ENCODE measurements at places on chromosomes 12 and 14.

- H3K4me3 ChIP-seq = no peak overlapping the region
- peaks cover 5% of the 10 kb centered on the region for H3K4me1 ChIP-seq
- no peaks in the 10 kb centered on the region for H3K36me3 ChIP-seq
- no peak overlapping the region for H3K27ac ChIP-seq
Measured at GRCh38 chr14:52059649-52060048, 9.2 kb downstream of the NID2 start.

DNA sequence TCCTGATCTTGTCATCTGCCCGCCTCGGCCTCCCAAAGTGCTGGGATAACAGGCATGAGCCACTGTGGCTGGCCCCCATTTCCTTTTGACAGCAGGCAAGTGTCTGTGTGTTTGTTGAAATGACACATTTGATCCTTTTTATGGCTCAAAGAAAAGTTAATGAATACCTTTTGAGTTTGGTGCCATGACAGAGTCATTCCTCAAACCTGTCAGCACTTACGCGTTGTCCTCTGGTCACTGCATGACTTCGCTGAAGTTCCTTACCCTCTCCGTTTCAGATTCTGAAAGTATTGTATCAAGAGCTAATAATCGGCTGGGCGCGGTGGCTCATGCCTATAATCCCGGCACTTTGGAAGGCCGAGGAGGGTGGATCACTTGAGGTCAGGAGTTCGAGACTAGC, 32.4 kb downstream of the NEMF start:
- H3K4me1 ChIP-seq = no peaks in the 10 kb centered on the region
- H3K4me3 ChIP-seq = no peak overlapping the region
- peaks cover 40% of the 10 kb centered on the region for H3K36me3 ChIP-seq

- H3K4me3 ChIP-seq = no peak overlapping the region
- H3K27ac ChIP-seq = no peak overlapping the region
Measured at GRCh38 chr14:52355016-52355431, 40.9 kb downstream of the PTGER2 start.

DNA sequence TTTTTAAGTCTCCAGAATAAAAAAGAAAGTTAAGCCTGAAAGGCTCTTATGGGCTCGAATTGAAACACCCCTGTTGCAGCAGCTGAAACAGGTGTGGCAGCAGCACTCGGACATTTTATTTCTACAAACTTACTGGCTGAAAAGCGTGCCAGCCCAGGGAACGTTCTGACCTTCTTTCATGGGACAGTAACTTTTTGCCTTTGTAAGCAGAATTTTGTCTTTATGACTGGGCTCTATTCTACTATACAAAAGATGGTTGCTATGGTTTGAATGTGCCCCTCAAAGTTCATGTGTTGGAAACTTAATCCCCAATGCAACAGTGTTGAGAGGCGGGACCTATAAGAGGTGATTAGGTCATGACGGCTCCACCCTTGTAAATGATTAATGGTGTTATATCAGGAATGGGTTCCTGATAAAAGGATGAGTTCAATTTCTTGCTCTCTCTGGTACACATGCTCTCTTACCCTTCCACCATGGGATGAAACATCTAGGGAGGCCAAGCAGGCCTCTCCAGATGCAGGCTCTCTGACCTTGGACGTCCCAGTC, 52.7 kb downstream of the PELI2 start:
- DNase-seq = no peak
- H3K36me3 ChIP-seq = no peaks in the 10 kb centered on the region
- H3K4me1 ChIP-seq = peaks cover 6% of the 10 kb centered on the region
- no peak overlapping the region for H3K4me3 ChIP-seq
- no peaks in the 10 kb centered on the region for H3K27me3 ChIP-seq
- H3K27ac ChIP-seq = no peak overlapping the region

GRCh38 chr12:28963554-28963953, 185.5 kb upstream of the FAR2 start:
- H3K27ac ChIP-seq = no peak overlapping the region
- H3K4me1 ChIP-seq = no peaks in the 10 kb centered on the region
- H3K4me3 ChIP-seq = no peak overlapping the region
- H3K36me3 ChIP-seq = no peaks in the 10 kb centered on the region
- no peak for DNase-seq
- no peaks in the 10 kb centered on the region for H3K27me3 ChIP-seq

GRCh38 chr12:71846322-71846940, 6.9 kb downstream of the TBC1D15 start:
- H3K4me3 ChIP-seq = no peak overlapping the region
- H3K4me1 ChIP-seq = no peaks in the 10 kb centered on the region
- no peaks in the 10 kb centered on the region for H3K27me3 ChIP-seq
- H3K36me3 ChIP-seq = no peaks in the 10 kb centered on the region
- no peak for DNase-seq

DNA sequence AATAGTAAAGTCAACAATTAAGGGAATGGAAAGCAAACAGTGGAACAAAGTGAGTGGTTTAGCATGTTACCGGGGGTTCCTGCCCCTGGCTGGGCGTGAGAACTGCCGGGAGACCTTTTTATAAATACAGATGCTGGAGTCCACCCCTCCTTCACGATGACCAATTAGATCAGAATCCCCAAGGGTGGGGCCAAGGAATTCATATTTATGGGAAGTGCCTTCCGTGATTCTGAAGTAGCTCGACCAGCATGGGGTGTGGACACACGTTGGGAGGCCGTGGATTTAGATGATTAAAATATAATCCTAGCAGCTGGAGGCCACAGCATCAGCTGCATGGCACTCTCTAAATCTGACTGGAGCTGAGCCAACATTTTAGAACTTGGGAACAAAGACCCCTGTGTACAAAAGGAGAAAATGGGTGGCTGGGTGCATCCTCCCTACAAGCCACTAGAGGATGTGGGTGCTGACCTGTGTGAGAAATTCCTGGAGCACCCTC, 87.9 kb downstream of the SRRM4 start:
- H3K4me3 ChIP-seq = no peak overlapping the region
- no peaks in the 10 kb centered on the region for H3K27me3 ChIP-seq
- DNase-seq = no peak
- H3K36me3 ChIP-seq = no peaks in the 10 kb centered on the region
- H3K4me1 ChIP-seq = no peaks in the 10 kb centered on the region
- H3K27ac ChIP-seq = no peak overlapping the region

DNA sequence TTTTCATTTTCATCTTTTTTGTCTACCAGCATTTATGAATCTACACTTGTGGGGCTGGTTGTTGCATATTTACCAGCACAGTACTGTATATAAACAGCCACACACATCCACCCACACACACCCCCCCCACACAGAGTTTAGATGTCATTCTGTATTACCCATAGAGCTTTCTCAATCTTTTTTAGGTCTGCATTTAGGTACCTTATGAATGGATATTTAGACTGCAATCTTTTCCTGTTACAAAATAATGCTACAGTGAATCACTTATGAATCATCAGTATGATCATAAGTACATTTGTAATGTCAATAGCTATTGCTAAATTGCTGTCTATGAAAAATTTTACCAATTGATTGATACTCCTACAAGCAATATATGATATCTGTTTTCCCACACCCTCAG, 67.3 kb upstream of the STK38L start:
- peak overlapping the region; percentile 57 for H3K27ac ChIP-seq
- H3K4me1 ChIP-seq = peaks cover 11% of the 10 kb centered on the region
- H3K27me3 ChIP-seq = no peaks in the 10 kb centered on the region
- H3K4me3 ChIP-seq = no peak overlapping the region
- peak; percentile 72 for DNase-seq
- no peaks in the 10 kb centered on the region for H3K36me3 ChIP-seq

- no peak for DNase-seq
- H3K4me1 ChIP-seq = no peaks in the 10 kb centered on the region
- H3K4me3 ChIP-seq = no peak overlapping the region
- no peak overlapping the region for H3K27ac ChIP-seq
- no peaks in the 10 kb centered on the region for H3K36me3 ChIP-seq
Measured at GRCh38 chr12:109264943-109265650, 44.0 kb downstream of the FOXN4 start.

- H3K4me1 ChIP-seq = peaks cover 5% of the 10 kb centered on the region
- H3K36me3 ChIP-seq = no peaks in the 10 kb centered on the region
- peak; percentile 59 for DNase-seq
- H3K4me3 ChIP-seq = no peak overlapping the region
- no peak overlapping the region for H3K27ac ChIP-seq
Measured at GRCh38 chr12:31582155-31582554, 8.8 kb downstream of the DENND5B start.

GRCh38 chr12:3920351-3921150, 47.4 kb upstream of the PARP11 start:
- H3K4me3 ChIP-seq = no peak overlapping the region
- DNase-seq = no peak
- no peaks in the 10 kb centered on the region for H3K4me1 ChIP-seq
- H3K27me3 ChIP-seq = no peaks in the 10 kb centered on the region
- H3K36me3 ChIP-seq = no peaks in the 10 kb centered on the region

GRCh38 chr12:81207173-81207572, 129.3 kb downstream of the ACSS3 start:
- H3K27me3 ChIP-seq = no peaks in the 10 kb centered on the region

- peaks cover 8% of the 10 kb centered on the region for H3K4me1 ChIP-seq
- no peaks in the 10 kb centered on the region for H3K27me3 ChIP-seq
- no peak overlapping the region for H3K4me3 ChIP-seq
- H3K36me3 ChIP-seq = no peaks in the 10 kb centered on the region
Measured at GRCh38 chr12:101855976-101856375, 21.4 kb upstream of the DRAM1 start.

DNA sequence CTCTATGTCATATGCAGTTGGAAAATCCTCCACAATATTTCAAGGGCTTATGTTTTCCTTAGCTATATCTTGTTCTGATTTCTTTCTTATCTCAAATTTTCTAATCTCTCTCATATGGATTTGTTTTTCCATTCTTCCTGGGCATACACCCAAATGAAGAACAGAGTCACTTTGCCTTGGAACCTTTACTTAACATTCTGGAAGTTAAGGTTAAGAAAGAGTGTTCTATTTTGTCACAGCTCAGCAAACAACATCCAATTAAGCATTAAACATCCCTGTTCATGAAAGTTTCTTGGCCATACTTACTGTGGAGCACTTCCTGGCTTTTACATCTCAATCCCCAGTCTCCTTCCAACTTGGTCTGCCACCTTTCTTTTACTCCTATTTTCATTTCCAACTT, 5.3 kb downstream of the NAV3 start:
- H3K4me1 ChIP-seq = no peaks in the 10 kb centered on the region
- no peak overlapping the region for H3K4me3 ChIP-seq
- H3K36me3 ChIP-seq = no peaks in the 10 kb centered on the region
- no peaks in the 10 kb centered on the region for H3K27me3 ChIP-seq

- DNase-seq = peak; percentile 59
- H3K27me3 ChIP-seq = no peaks in the 10 kb centered on the region
- H3K4me1 ChIP-seq = peaks cover 8% of the 10 kb centered on the region
- no peak overlapping the region for H3K4me3 ChIP-seq
- H3K36me3 ChIP-seq = no peaks in the 10 kb centered on the region
Measured at GRCh38 chr12:14775636-14775980, 27.7 kb downstream of the WBP11 start.

DNA sequence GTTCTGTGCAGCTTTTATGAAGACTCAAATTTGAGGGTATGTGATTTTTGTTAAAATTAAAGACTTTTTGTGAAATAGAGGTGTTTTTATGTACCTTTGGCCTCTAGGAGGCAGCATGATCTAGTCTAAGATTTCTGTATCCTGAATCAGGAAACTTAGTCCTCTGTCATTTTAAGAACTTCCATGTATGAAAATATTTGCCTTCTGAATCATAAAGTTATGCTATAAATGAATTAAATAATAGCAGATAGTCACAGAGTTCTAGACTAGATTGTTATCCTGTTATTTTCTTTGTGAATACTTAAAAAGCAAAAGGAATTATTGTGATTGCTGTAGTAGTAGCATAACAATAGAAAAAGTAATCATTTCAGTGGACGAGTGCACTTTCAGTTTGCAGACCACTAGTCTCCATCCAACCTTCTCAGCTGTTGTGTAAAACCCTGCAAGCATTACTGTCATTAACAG, 56.3 kb downstream of the FGD4 start:
- no peaks in the 10 kb centered on the region for H3K4me1 ChIP-seq
- H3K27me3 ChIP-seq = no peaks in the 10 kb centered on the region
- no peak overlapping the region for H3K27ac ChIP-seq
- no peak overlapping the region for H3K4me3 ChIP-seq
- H3K36me3 ChIP-seq = no peaks in the 10 kb centered on the region

- H3K4me1 ChIP-seq = peaks cover under 1% of the 10 kb centered on the region
- no peak overlapping the region for H3K27ac ChIP-seq
- DNase-seq = no peak
- no peaks in the 10 kb centered on the region for H3K36me3 ChIP-seq
Measured at GRCh38 chr12:107650977-107651376, 34.6 kb upstream of the PWP1 start.

DNA sequence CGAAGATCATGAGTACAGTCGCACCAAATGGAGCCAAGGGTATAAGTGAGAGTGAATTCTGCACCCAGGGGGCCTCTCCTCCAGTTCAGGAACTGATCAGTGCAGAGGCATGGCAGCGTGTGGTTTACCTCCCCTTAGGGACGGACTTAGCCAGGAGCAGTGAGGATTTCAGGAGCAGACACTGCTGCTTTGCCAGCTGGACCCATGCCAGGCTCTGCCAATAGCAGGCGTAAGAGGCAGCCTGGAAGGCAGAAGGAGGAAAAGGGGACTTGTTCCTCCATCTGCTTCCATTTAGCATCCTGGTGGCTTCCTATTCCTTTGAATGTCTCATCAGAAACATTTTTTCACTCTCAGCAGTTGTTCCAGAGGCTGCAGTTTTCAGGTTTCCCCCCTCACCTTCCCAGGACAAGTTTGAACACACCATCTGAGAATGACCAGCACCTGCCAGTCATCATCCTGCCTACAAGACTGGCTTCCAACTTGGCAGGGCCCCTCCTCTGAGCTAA, 137.0 kb upstream of the LMNTD1 start:
- no peak overlapping the region for H3K27ac ChIP-seq
- DNase-seq = no peak
- H3K36me3 ChIP-seq = no peaks in the 10 kb centered on the region
- H3K4me1 ChIP-seq = no peaks in the 10 kb centered on the region
- no peaks in the 10 kb centered on the region for H3K27me3 ChIP-seq

DNA sequence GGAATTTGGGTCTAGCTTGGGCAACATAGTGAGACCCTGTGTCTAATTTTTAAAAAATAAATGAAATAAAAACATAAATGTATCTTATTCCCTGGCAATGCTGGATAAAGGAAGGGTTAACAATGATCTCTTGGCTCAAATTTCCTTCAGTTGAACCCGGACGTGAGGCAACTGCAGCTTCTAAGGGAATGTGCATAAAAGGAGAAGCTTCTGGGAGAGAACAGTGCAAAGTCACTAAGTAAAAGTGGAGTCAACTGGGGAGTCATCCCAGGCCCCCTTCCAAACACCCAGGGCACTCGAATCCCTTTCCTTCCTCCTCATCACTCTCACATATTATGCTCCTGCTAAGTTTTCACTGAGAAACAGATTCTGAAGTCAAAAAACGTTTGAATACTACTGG, 147.3 kb downstream of the PPM1H start:
- no peak overlapping the region for H3K27ac ChIP-seq
- no peaks in the 10 kb centered on the region for H3K27me3 ChIP-seq
- peaks cover 6% of the 10 kb centered on the region for H3K4me1 ChIP-seq
- no peak overlapping the region for H3K4me3 ChIP-seq
- H3K36me3 ChIP-seq = no peaks in the 10 kb centered on the region
